ENCODE measurements at places on chromosomes 13 and 19.

- no peak overlapping the region for H3K4me3 ChIP-seq
- H3K36me3 ChIP-seq = no peaks in the 10 kb centered on the region
- no peak for DNase-seq
- no peaks in the 10 kb centered on the region for H3K4me1 ChIP-seq
Measured at GRCh38 chr19:27962264-27962663, 1250.7 kb downstream of the UQCRFS1 start.

DNA sequence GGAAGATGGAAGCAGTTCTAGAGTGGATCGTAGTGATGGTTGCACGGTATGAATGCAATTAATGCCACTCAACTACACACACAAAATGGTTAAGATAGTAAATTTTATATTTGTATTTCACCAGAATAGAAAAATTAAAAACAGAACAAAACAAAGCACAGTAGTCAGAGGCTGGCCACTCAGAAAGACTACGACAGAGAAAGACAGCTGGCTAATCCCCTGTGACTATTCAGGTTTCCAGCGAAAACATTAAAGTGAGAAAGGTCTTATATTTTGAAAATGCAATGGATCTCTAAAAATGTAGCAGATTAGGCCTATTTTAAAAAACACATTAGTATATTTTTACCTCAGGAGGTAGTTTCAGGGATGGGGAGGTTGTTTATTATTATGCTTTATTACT, 131.3 kb upstream of the POSTN start:
- no peaks in the 10 kb centered on the region for H3K36me3 ChIP-seq
- H3K4me3 ChIP-seq = no peak overlapping the region
- no peaks in the 10 kb centered on the region for H3K4me1 ChIP-seq
- no peaks in the 10 kb centered on the region for H3K27me3 ChIP-seq

DNA sequence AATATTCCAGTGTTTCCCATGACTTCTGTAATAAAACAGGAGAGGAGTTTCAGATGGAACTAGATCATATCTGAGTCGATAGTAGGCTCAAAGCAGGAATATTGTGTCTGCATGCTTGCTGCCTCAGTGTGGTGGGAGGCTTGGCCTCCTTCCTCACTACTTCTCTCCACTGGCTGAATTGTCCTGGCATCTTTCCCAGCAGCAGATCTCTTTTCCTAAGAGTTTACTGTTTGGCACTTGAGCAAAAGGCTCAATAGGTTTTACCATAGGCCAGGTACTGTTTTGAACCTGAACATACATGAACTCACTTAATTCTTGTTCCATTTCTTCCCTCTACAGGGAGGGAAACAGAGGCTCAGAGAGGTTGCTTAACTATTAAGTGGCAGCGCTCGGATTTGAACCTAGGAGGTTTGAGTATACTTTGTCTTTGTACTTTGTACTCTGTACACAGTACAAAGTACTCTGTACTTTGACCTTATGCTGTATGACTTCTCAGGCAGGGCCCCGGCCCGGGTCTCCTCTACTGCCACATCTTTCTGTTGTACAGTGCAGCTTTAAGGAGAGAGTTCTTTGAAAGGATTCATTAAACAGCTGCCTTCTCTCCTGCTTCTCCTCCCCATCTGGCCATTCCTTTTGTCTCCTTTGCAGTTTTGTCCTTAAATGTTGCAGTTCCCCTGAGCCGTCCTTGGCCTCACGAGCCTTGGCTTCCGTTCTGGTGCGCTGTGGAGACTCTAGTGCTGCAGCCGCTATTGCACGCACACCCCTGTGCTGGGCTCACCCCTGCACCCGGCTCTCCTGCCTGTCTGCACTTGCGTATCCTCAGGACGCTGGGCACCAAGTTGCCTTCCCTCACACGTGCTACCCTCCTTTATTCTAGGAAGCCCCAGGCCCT, 8.1 kb downstream of the B3GLCT start:
- H3K27ac ChIP-seq = no peak overlapping the region
- no peak overlapping the region for H3K4me3 ChIP-seq
- H3K4me1 ChIP-seq = peaks cover 16% of the 10 kb centered on the region

- H3K27me3 ChIP-seq = no peaks in the 10 kb centered on the region
- H3K4me1 ChIP-seq = peaks cover 14% of the 10 kb centered on the region
- no peak overlapping the region for H3K4me3 ChIP-seq
Measured at GRCh38 chr19:28482221-28482620, 730.7 kb downstream of the UQCRFS1 start.

- DNase-seq = peak; percentile 76
- peak overlapping the region; percentile 34 for H3K4me3 ChIP-seq
- no peak overlapping the region for H3K27ac ChIP-seq
- peaks cover 14% of the 10 kb centered on the region for H3K4me1 ChIP-seq
- no peaks in the 10 kb centered on the region for H3K27me3 ChIP-seq
- H3K36me3 ChIP-seq = peaks cover 4% of the 10 kb centered on the region
Measured at GRCh38 chr19:54168174-54168917, 4.6 kb downstream of the TMC4 start.

GRCh38 chr13:74866101-74866500, 615.9 kb downstream of the TBC1D4 start:
- H3K4me1 ChIP-seq = no peaks in the 10 kb centered on the region
- peaks cover 9% of the 10 kb centered on the region for H3K27me3 ChIP-seq
- no peak overlapping the region for H3K4me3 ChIP-seq
- no peak overlapping the region for H3K27ac ChIP-seq
- no peak for DNase-seq

- peaks cover 21% of the 10 kb centered on the region for H3K36me3 ChIP-seq
- H3K27me3 ChIP-seq = no peaks in the 10 kb centered on the region
- peaks cover 21% of the 10 kb centered on the region for H3K4me1 ChIP-seq
- peak; percentile 49 for DNase-seq
- peak overlapping the region; percentile 84 for H3K4me3 ChIP-seq
Measured at GRCh38 chr19:41427647-41428480, 690 bp upstream of the B3GNT8 start.

DNA sequence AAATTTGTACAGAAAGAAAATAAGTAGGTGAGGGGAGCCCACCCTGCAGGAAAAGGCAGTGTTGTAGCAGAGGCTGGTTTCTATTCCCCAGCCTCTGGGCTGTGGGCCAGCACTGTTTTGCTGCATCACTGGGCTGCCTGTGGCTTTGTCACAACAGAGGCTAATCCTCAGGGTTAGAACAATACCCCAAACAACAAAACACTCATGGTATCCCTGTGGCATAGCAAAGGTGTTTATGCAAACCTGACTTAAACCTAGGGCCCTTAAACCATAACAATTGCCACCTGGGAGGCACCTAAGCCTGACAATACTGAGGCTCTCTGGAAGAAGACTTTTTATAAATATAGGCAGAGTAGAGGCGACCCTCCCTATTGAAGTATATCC, 314.7 kb downstream of the OLFM4 start:
- H3K27me3 ChIP-seq = no peaks in the 10 kb centered on the region
- DNase-seq = no peak
- H3K27ac ChIP-seq = no peak overlapping the region
- H3K4me3 ChIP-seq = no peak overlapping the region
